ENCODE measurements at places on chromosomes 11 and 22. TPM values are rescaled to one million over a fixed set of nuclear protein-coding genes. Genes with fewer than 3 reads are reported as not detected.

DNA sequence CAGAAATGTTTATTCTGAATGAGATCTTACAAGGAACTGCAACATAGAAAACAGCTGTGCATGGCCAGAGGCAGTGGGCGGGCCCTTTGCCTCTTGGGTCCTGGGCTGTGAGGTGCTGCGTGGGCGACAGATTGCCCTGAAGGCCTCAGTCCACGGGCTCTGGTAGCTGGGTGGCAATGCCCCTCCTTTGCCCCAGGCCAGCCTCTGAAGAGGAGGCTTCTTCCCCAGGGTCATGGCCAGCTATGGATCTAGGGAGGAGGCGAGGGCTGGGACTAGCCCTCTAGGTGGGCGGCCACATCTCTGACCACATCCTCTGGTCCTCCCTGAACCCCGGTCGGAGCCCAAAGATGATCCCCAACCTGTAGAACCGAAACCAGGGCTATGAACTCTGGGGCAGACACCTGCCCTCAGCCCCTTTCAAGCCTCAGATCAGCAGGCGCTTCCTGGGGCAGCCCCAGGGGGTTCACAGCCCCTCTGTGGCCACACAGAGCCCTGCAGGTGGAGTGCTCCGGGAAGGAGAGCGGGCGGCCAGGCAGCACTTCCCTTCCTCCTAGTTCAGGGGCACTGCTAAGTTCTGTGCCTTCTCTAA is 6.6 kb upstream of the CDC42BPG start:
- peak overlapping the region; percentile 82 for H3K27ac ChIP-seq
- peaks cover 54% of the 10 kb centered on the region for H3K4me1 ChIP-seq
- H3K4me3 ChIP-seq, result no peak overlapping the region
- H3K36me3 ChIP-seq, result peaks cover 36% of the 10 kb centered on the region
- peak; percentile 67 for DNase-seq

DNA sequence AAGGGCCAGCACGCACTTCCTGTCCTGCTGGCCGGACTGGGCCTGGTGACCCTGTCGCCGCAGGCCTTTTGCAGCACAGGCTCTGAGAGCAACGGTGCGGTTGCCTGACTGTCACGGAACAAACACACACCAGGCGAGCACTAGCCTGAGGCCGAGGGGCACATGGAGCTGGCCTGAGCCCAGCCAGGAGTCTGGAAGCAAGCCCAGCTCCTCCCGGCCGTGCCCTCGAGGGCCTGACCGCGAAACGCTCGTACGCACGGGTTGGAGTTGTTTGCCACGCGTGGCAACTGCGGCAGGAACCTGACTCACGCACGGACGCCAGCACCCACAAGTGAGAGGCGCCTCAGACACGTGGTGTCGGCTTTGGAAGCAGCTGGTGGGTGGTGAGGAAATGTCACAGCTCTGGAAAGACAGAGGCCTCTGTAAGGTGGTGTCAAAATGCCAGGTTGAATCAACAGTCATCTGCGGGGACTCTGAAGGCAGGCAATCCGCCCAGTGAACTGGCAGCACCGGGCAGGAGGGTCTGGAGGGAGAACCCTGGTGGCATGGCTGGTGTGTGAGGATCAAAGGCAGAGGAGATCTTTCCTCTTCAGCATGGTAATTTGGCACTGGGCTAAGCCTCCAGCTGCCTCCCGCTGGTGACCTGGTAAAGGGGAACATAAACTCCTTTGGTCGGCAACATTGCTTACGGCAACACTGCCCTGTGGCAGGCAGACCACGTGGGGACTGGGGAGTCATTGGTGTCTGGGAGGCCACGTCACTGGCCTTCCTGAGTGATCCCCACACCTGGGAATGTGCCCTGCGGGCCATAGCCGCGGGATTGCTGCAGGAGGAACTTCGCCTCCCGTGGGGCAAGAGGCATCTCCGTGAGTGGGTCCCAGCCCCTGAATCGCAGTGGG is 15.3 kb upstream of the IL17REL start:
- no peak overlapping the region for H3K4me3 ChIP-seq
- H3K27ac ChIP-seq, result no peak overlapping the region
- no peaks in the 10 kb centered on the region for H3K36me3 ChIP-seq
- no peaks in the 10 kb centered on the region for H3K4me1 ChIP-seq
- H3K27me3 ChIP-seq, result peaks cover 24% of the 10 kb centered on the region

DNA sequence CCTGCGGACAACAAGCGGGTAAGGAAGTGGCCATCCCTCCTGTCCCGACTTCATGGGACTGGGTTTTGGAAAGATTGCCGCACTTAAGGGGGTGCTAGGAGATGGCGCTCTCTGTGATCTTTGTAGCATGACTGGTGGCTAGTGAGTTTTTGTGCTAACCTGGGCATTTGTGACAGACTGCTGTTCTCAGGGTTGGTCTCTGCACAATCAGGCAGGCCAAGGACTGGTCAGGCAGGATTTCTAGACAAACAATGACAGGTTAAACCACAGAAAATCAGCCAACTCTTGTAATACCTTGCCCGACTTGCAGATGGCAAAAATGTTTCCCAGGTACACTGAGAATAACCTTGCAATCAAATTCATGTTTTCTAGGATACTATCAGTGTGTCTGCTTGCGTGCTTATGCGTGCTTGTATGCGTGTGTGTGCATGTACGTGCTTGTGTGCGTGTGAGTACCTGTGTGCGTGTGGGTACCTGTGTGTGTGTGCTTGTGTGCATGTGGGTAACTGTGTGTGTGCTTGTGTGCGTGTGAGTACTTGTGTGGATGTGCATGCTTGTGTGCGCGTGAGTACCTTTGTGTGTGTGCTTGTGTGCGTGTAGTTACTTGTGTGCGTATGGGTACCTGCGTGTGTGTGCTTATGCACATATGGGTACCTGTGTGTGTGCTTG is 25.6 kb upstream of the SORL1-AS1 start:
- DNase-seq, result no peak
- peaks cover 13% of the 10 kb centered on the region for H3K4me1 ChIP-seq
- no peak overlapping the region for H3K27ac ChIP-seq
- peaks cover 10% of the 10 kb centered on the region for H3K36me3 ChIP-seq
- no peaks in the 10 kb centered on the region for H3K27me3 ChIP-seq

DNA sequence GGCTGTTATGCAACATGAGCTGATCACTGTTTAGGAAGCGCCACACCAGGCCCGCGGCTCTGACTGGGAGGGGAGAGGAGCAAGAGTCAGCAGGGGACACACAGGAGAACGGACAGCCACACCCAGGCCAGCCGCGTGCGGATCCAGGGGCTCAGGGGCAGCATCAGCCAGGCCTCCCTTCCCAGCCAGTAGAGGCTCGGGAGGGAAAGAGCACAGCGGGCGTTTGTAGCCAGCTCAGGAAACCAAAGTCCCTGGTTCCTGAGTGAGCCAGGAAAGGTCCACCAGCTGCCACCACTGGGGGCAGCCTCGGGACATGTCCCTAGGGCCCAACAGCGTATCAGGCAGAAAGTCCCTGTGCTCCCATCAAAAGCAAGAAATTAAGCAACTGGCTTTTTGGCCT is 71.8 kb upstream of the PITPNB start:
- H3K27me3 ChIP-seq, result no peaks in the 10 kb centered on the region
- no peak overlapping the region for H3K4me3 ChIP-seq
- H3K4me1 ChIP-seq, result peaks cover 21% of the 10 kb centered on the region
- DNase-seq, result no peak
- no peaks in the 10 kb centered on the region for H3K36me3 ChIP-seq

DNA sequence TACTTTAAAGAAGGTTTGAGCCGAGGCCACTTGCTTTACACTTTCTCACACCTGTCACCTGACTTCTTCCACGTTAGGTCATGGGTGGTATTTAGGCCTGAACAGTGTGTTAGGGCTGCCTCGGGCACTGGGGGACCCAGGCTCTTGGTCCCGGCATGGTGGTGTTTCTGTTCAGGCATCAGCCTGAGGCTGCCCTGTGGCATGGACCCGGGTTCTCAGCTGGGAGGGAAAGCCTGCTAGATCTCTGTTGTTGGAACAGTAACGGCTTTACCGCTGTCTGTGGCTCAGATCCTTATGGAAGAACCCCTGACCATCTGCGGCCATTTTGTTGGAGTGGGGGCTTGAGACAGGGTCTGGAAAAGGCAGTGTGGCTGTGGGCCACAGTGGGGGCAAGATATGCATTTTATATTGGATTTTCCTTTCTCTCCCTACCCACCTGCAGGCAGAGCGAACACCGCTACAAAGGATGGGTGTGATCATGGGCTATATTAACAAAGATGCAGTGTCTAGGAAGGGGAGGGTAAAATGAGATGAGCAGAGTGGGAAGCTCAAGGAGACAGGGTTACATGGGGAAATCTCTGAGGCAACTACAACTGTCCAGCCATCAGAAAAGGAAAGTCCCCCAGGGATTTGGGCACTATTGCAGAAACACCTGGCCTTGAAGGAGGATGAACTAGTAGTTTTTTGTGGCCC is 1.6 kb upstream of the KCNJ11 start:
- H3K36me3 ChIP-seq, result no peaks in the 10 kb centered on the region
- peaks cover 19% of the 10 kb centered on the region for H3K4me1 ChIP-seq
- no peak overlapping the region for H3K27ac ChIP-seq
- H3K4me3 ChIP-seq, result peak overlapping the region; percentile 73
- DNase-seq, result no peak

DNA sequence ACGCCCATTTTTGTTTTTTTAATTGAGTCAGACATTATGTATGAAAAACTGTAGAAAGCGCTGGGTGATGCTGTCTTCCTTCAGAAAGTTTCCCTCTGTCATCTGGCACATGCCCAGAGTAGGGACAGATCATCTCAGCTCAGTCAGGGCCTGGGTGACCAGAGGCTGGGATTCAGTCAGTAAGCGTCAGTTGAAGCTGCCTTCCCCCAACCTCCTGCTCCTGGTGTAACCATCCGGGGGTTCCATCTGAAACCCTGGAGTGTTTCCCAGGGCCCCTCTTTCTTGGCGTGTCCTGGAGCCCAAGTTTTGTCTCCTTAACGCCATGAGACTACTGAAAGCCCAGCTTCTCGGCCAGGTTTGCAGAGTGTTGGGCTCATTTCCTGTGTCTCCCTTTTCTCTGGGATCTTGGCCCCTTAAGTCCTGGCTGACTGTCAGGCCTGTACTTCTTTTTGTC is 10.7 kb downstream of the PPFIA1 start:
- H3K36me3 ChIP-seq, result peaks cover 29% of the 10 kb centered on the region
- H3K4me3 ChIP-seq, result no peak overlapping the region
- H3K4me1 ChIP-seq, result no peaks in the 10 kb centered on the region

GRCh38 chr11:118766035-118766434 is 24.9 kb downstream of the DDX6 start:
- peaks cover 79% of the 10 kb centered on the region for H3K36me3 ChIP-seq
- no peak overlapping the region for H3K4me3 ChIP-seq
- H3K27me3 ChIP-seq, result no peaks in the 10 kb centered on the region
- DNase-seq, result no peak

- no peak overlapping the region for H3K4me3 ChIP-seq
- H3K4me1 ChIP-seq, result no peaks in the 10 kb centered on the region
- no peak overlapping the region for H3K27ac ChIP-seq
Measured at GRCh38 chr22:30210235-30210909, 36.2 kb downstream of the LIF start.

DNA sequence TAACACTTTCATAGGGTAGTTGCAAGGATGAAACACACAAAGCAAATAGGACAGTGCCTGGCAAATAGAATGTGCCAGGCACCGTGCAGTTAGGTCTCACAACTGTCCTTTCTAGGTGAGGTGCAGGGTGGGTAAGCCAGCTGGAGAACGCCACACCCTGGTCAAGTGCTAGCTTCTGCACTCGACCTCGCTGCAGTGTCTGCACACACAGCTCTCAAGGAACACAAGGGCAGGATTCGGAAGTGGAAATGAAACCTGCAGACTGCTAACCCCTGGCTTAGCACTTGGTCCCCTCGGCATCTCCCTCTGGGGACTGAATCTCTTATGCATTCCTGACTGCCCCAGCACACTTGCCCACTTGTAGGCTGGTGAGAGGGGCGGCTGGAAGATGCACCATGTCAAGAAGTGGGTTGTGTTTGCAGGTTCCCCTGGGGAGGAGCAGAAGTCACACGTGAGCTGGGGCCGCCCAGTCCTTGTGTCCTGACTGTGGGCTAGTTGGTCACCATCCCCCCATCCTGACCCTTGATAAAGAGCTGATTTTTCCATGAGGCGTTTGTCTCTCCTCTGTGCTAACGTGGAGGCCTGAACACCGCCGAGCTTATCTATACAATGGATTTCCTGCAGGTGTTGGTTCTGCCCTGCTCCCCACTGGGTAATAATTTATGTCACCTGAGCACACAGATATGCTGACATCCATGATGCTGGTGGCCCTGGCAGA is 89.0 kb downstream of the MICAL2 start:
- H3K4me1 ChIP-seq, result peaks cover 43% of the 10 kb centered on the region
- no peaks in the 10 kb centered on the region for H3K27me3 ChIP-seq

EHF gene
- total RNA-seq, result 0.76 TPM

LRP5 gene
- total RNA-seq, result 10.1 TPM

GPHA2 gene
- total RNA-seq, result 0.47 TPM

RCOR2 gene
- 2.4 TPM for total RNA-seq

OR52E8 gene
- total RNA-seq, result not detected

All from thymus (tissue), 14 donors.